ENCODE measurements at places on chromosomes 11 and 22.

- no peak for DNase-seq
These were observed 7.6 kb downstream of the BRSK2 start for GRCh38 chr11:1397146-1397861.

DNA sequence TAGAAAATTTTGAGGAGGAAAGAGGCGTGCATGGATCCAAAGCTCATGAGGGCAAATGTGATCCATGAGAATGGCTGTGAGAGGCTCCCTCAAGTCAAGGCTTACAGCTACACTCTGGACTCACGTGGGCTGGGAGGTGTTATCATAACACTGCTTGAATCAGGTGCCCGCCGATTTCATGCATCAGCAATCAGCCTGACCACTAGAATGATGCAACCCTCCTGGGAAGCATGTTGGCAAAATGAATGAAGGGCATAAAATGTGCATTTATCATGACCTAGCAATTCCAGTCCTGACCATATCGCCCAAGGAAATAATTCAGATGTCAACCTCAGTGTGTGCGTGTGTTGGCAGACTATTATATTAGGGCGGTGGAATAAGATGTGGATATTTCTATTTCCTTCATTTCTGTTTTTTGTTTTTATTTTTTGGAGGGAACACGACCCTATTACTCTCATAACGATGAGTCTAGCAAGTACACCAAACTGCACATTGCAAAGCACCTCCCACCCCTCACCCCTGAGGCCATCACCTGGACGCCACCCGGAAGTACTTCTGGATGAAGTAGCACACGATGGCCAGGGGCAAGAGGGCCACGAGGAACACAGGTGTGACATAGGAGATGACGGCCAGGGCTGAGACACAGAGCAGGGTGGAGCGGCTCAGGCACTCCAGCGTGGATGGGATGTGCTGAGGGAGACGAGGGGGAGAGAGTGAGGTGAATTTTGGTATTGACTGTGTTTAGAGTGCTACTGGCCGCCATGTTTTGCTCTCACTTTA, 15.7 kb upstream of the KCNJ11 start:
- DNase-seq, result no peak

DNA sequence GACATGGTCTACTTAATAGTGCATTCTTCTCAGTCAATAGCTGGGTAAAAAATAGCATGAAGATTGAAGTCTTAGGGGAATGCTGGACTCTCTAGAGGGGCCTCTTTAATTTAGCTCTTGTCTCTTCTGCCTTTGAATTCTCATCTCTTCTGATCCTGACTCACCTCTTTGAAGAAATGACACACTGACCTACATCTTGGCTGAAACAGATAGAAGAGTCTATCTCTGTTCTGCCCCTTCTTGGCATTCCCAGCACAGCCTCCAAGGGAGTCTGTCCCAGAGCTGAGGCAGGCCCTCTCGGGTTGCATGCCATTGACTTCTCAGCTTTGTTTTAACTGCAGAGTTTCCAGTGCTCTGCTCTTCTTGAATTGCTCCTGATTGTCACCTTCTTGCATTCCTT, 55.7 kb downstream of the PTPRJ start:
- no peak for DNase-seq

- DNase-seq, result no peak
These were observed 16.4 kb downstream of the CDKN1C start for GRCh38 chr11:2869134-2869526.

DNA sequence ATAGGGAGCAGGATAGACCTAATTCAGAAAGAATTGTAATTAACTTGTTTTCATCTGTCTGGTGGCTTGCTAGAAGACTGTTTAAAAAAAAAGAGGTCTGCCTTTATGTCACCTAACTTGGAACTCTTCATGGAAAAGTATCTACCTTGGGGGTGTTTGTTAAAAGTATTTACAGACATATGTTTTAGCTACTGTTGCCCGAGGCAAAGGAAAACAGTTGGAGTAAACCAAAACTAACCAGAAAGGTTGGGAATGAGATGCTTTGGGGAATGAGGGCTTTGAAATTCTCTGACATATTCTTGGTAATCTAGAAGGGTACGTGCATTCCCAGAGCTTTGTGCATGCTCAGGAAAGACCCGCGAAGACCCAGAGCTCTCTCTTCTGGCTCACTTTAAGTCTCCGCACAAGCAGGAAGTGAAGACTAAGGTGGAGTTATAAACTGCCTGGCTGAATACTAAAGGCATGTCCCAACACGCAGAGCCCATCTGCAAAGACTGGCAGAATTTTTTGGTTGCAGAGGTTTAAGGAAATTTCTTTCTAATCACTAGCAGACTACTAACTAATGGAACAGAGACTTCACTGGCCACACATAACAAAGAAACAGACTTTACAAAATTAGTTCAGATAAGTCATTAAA, 33.2 kb downstream of the HIKESHI start:
- no peak for DNase-seq

GRCh38 chr11:73198677-73199076, 19.4 kb upstream of the P2RY2 start:
- DNase-seq, result no peak

- no peak for DNase-seq
These were observed 207.5 kb downstream of the ETS1 start for GRCh38 chr11:128379587-128380580.

DNA sequence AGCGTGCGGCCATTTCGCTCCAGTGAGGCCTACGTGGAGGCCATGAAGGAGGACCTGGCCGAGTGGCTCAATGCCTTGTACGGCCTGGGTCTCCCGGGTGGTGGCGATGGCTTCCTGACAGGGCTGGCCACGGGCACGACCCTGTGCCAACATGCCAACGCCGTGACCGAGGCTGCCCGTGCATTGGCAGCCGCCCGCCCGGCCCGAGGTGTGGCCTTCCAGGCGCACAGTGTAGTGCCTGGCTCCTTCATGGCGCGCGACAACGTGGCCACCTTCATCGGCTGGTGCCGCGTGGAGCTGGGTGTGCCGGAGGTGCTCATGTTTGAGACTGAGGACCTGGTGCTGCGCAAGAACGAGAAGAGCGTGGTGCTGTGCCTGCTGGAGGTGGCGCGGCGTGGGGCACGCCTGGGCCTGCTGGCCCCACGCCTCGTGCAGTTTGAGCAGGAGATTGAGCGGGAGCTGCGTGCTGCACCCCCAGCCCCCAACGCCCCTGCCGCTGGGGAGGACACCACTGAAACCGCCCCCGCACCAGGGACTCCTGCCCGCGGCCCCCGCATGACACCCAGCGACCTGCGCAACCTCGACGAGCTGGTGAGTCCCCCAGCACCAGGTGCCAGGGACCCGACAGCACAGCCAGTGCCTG, 1.8 kb downstream of the GAS2L1 start:
- no peak for DNase-seq

DNA sequence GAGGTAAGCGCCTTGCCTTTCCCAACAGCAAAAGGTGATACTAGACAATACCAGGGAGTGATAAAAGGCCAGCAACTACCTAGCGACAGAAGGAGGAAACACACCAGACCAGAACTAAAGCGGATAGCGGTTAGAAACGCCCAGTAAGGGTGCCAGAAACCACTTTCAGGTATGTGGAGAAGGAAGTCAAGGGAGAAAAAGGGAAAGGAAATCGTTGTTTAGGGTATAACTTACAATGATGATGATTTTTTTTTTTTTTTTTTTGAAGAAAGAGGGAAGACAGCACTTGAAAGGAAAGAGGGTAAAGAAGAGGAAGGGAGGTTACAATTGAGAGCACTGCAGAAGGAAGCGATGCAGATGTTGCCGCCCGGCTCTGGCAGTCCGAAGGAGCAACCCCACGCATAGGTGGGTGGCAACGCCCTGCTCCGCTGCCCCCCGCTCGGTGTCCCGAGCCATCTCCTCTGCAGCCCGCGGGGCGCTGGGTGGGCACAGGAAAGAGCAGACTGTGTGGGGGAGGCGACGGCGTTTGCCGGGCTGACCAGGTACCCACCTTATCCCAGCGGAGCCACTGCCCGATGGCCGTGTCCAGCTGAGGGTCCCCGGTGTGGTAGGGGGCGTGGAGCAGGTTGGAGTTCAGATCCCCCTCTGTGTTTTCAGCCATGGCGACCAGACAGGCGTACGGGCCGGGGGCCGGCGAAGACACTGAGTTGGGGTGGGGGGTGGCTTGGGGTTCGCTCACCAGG, 561 bp downstream of the PGM2L1 start:
- DNase-seq, result peak; percentile 12

- no peak for DNase-seq
These were observed 94.9 kb downstream of the C11orf91 start for GRCh38 chr11:33605703-33606102.

All from NCI-H1694 (cell line).